ENCODE measurements at places on chromosomes 1 and 21.

- no peak for DNase-seq
Measured at GRCh38 chr1:117070124-117070523, 10.0 kb downstream of the TTF2 start.

DNA sequence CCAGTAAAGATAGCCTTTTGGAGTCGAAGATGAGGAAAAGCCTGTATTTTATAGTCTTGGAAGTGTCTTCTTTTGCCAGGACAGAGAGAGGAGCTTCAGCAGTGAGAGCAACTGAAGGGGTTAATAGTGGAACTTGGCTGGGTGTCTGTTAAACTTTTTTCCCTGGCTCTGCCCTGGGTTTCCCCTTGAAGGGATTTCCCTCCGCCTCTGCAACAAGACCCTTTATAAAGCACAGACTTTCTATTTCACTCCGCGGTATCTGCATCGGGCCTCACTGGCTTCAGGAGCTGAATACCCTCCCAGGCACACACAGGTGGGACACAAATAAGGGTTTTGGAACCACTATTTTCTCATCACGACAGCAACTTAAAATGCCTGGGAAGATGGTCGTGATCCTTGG, at the start of gene VCAM1:
Gene VCAM1 (plus strand): TSS at position 253 of the 400 bp plus-strand sequence. CDS start 119 bp downstream, at position 372.
- DNase-seq, result no peak

DNA sequence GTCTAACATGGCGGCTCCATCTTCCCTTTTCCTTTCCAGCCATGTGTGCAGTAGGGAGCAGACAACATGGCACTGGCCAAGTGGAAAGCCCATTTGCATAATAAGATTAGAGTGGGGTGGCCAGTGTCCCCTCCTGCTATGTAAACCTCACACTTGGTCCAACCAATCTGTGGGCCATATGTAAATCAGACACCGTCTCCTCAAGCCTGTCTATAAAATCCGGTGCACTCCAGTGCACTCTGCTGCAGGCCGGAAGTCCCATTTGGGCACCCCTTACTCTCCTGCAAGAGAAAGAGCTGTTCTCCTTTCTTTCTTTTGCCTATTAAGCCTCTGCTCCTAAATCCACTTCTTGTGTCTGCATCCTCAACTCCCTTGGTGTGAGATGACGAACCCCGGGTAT, 44.1 kb downstream of the OLFML3 start:
- DNase-seq, result no peak

DNA sequence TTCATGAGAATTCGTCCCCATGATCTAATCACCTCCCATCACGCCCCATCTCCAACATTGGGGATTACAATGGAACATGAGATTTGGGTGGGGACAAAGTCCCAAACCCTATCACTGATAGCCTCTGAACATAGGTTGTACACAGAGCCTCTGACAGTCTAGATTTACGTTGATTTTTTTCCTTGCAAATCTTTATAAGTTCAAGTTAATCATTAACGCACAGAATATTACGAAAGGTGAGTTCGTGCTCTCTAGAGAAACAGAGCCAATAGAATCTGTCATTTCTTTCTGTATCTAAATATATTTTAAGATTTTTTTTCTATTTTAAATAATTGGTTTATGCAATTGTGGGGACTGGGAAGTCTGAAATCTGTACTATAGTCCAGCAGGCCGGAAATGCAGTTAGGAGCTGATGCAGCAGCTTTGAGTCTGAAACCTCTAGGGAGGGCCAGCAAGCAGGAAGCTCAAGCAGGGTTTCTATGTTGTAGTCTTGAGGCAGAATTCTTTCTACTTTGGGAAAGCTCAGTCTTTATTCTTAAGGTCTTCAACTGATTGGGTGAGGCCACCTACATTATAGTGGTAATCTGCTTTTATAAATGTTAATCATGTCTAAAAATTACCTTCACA, 61.0 kb downstream of the SELENOF start:
- no peak for DNase-seq

GRCh38 chr1:2081326-2081885, 31.2 kb downstream of the PRKCZ start:
- no peak for DNase-seq

- no peak for DNase-seq
Measured at GRCh38 chr1:228351850-228352249, 54.8 kb downstream of the TRIM11 start.

DNA sequence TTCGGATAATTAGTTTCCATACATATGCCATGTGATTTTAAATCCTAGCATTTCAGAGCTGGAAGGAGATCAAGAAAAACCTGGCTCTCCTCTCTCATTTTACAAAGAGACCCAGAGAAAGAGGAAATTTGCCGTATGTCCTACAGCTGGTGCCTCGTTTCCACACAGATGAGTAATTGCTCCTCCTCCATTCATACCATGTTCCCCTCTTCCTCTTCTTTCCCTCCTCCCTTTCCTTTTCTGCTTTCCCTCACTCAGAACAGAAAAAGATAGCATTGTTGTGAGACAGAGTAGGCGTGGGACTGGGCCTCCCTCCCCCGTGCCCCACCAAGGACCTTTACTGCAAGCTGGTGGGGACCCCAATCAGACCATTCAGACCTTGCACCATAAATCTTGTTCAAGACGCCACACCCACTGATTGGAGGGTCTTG, 13.7 kb upstream of the SLC44A3 start:
- DNase-seq, result no peak

DNA sequence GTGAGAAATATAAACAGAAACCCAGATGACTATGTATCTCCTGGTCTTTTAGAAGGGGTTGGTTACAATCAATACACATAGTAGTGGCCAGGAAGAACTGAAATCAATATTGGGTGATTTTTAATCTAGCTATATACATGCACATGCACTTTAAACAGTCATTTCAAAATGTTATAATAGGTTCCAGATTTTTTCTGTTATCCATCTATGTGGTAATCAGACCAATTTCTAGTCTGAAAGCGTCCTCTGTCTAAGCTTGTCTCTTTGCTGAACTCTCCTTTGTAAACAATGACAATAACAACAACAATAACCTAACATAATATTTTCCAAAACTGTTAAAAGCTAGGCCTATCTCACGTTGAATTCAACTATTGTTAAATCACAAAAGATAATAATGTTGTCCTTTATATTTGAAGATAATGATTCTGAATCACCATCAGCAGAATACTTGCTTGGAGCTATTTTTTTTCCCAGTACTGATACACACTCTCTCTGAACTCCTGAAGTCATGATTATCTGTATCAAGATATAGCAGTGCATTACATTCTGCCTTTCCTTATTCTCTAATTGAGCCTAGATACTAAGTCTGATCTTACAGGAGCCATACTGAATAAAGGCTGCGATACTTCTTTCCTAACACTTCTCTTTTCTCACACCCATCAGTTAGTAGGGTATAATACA, 496.8 kb upstream of the ZRANB2 start:
- DNase-seq, result no peak

DNA sequence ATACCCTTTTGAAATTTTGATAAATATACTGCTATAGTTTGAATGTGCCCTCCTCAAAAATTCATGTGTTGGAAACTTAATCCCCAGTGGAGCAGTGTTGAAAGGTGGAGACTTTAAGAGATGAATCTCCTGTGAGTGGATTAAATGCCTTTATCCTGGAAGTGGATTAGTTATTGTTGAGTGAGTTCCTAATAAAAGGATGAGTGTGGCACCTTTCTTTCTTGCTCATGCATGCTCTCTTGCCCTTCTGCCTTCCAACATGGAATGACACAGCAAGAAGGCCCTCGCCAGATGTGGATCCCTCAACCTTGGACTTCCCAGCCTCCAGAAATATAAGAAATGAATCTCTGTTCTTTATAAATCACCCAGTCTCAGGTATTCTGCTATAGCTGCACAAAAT, 51.8 kb downstream of the CD160 start:
- no peak for DNase-seq

DNA sequence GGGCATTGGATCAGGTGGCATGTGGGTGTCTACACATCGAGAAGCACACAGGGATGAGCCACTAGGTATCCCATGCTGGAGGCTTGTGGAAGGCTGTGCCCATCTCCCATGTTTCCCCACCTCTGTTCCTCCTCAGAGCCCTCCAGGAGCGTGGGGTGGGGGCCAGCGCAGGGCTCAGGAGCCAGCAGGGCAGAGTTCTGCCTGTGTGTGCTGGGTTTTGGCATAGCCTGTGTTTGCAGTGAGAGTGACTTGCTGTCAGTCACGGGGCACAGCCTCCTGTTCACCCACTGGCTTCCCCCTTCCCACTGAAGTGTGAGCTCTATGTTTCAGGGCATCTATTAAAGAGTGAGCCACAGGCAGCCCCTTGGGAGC, 10.4 kb downstream of the IBA57 start:
- no peak for DNase-seq
